ENCODE measurements at places on chromosomes 6 and 20.

DNA sequence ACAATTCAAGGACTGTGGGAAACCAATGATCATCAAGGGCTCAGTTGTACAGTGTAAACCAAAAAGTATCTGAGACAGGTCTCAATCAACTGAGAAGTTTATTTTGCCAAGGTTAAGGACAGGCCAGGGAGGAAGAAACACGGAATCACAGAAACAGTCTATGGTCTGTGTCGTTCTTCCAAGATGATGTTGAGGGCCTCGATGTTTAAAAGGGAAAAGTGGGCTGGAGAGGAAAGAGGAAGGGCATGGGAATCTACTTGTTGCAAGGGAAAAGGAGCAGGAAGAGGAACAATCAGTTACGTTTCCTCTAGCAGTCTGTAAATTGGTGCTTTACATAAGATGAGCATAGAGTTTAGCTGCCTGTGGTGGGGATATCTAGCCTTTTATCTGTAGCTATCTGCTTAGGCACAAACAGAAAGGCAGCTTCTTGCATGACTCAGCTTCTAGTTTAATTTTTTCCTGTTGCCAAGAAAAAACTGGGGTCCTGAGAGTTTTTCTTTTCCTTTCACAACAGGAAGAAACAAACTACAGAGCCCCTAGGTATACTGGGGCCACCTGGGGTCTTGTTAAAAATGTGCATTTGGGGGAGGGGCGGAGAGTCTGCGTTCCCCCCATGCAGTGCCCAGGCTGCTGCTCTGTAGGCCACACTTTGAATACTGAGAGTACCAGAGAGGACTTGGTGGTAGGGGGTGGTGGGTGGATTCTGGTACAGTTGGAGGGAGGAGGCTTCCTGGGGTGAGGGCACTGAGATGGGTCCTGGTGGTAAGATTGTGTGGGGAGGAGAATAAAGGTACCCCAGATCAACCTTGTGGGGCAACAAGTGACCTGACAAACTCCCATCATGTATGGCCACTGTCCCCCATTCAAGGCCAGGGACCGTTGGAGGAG lies 35.3 kb upstream of the EZR start:
- DNase-seq = peak; percentile 52

DNA sequence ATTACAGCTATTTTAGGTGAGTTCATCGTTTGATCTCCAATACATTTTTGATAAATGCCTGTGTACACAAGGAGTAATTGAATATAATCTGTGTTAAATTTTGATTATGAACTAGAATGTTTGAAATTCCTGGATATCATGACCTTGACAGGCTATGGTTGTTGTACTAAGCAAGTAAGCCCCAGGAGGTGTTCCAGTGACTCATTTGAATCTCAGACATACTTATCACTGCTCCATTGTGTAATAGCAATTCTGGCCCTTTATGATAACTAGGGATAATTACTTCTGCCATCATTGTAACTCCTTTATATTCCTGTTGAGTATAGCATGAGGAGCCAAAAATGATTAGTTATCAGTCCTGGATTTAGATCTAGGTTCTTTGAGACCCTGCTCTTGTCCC lies 1424.6 kb upstream of the ADGRB3 start:
- peak; percentile 13 for DNase-seq

- no peak for DNase-seq
Observed at GRCh38 chr20:5393218-5393870, 76.6 kb upstream of the PROKR2 start.

- DNase-seq = peak; percentile 19
Observed at GRCh38 chr6:117555882-117556498, 46.3 kb downstream of the GOPC start.

DNA sequence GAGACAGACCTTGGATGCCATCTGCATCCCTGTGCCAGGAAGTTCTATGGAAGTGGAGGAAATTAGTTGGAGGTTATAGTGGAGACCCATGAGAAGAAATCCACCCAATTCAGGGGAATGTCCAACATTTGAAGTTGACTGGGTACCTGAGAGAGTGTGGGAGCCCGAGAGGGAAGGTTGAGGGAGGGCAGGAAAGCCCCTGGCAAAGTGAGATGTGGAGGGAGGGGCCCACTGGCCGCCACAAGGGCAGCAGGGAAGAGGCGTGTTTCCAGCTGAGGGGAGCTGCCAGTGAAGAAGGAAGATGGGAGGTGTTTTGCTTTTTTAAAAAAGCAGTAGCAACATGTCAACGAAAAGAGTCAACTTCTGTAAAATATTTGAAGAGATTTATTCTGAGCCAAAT lies 16.3 kb upstream of the SERPINB9 start:
- DNase-seq = no peak

GRCh38 chr6:110646419-110646698 lies 168.9 kb downstream of the CDK19 start:
- DNase-seq = no peak

- DNase-seq = peak; percentile 39
Observed at GRCh38 chr6:109595998-109596397, 95.0 kb downstream of the AK9 start.

GRCh38 chr6:150196942-150197745 lies 54.3 kb downstream of the PPP1R14C start:
- peak; percentile 60 for DNase-seq

- DNase-seq = no peak
Observed at GRCh38 chr6:2881423-2881822, 21.7 kb downstream of the SERPINB9 start.

- DNase-seq = no peak
Observed at GRCh38 chr6:23823421-23823820, 302.6 kb upstream of the NRSN1 start.

- DNase-seq = no peak
Observed at GRCh38 chr6:99711925-99712324, 105.3 kb downstream of the PRDM13 start.

GRCh38 chr6:90328004-90328403 lies 31.4 kb upstream of the BACH2 start:
- peak; percentile 79 for DNase-seq

DNA sequence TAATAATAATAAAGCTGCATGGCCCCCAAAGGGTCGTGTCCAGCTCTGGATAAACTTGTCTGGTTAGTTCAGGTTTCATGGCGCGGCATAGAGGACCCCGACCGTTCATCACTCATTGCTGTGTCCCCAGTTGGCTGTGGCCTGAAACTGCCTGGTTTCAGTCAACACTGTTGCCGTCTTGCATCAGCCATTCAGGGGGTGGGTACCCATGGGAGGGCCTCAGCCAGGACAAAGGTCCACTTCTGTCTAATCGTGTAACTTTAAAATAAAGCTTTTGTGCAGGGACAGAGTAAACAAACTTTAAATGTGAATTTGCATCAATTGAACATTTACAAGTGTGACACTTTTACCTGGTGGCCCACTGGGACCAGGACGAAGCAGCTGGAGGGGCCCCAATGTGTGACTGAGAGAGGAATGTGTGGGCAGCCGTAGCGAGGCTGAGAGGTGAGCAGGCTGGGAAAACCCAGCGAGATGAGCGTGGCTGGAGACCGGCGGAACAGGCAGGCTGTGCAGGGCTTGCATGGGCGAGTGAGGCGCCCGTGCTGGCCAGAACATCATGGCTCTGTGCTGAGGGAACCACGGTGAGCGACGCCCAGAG lies 22.3 kb upstream of the UNC93A start:
- DNase-seq = no peak

DNA sequence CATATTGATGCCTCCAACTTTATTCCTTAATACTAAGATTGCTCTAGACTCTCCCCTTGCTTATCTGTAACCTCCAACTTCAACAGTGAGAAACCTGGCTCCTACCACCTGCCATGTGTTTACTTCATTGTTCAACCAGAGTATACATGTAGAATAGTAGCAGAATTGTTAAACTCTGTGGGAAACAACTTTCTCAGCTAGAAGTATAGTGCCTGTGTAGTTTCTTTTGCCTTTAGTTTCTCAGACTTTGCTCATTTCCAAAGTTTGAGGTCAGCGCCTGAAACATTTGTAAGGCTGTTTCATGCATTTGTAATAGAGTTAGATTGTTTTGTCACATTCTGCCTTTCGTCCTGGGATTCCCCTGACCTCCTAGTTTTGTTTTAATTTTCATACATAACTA lies 34.9 kb upstream of the HECA start:
- DNase-seq = no peak

DNA sequence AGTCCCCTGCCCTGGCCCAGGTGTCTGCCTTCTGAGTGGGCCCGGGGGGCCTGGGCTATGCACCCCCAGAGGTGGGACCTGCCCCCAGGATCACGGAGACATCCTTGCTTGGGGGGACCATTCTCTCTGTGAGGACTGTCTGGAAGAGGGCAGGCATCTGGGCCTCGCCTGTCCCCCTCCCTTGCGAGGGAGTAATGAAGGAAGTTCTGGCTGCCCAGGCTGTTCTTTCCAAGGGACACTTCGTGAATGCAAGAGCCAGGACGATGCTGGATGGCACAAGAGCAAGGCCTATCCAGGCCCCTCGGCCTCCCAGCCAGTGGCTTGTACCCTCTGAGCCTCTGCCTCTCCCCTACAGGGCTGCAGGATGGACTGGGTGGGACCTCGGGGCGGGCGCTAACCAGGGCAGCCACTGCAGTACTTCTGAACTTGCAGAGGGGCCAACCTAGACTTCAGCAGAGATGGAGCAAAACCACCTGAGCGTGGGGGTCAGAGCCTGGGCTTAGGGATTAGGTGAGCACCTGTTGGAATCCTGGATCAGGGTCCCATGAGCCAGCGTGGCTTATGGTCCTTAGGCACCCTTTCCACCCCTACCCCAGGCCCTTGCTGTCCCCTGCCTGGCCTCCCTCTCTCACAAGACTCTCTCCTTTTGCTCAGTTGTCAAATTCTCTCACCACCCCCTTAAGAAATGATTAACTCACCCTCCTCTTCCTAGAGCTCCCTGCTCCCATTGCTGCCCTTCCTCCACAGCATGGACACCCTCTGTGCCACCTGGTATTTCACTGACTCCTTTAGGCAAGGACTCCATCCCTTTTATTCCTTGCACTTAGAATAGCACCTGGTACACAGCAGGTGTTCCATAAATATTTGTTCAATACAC lies 53.2 kb downstream of the CTCFL start:
- DNase-seq = no peak

DNA sequence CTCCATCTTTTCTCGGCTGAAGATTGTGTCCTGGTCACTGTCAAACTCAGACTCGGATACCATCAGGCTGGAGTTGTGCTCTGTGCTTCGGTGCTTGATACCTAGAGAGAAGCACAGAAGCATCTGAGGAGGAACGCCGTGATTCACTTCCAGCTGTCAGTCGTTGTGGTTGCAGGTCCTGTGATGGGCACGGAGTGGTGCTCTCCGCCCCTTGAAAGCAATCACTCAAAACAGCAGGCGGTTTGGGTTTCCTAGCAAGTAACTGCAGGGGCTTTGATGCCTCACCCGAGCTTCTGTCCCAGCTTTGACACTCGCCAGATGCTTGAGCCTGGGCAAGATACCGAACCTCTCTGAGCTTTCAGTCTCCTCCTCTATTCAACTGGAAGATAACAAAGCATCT lies 52.5 kb downstream of the ALDH5A1 start:
- DNase-seq = peak; percentile 7

DNA sequence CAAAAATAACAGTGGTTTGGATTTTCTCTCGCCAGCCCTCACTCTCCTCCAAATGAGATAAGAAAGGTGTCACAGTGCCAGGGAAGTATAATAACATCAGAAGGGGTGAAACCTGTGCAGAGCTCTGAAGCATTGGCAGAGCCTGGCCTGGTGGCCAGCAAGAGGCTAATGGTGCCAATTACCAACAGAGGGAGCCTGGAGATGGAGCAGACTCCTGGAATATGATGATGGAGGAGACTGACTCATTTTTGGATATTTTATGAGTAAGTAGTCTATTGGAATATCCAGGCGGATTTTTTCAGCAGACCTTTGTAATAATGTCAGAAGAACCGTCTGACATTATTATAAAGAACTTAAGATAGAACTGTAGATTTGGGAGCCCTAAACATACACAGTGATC lies 442.6 kb upstream of the MARCKS start:
- peak; percentile 65 for DNase-seq

DNA sequence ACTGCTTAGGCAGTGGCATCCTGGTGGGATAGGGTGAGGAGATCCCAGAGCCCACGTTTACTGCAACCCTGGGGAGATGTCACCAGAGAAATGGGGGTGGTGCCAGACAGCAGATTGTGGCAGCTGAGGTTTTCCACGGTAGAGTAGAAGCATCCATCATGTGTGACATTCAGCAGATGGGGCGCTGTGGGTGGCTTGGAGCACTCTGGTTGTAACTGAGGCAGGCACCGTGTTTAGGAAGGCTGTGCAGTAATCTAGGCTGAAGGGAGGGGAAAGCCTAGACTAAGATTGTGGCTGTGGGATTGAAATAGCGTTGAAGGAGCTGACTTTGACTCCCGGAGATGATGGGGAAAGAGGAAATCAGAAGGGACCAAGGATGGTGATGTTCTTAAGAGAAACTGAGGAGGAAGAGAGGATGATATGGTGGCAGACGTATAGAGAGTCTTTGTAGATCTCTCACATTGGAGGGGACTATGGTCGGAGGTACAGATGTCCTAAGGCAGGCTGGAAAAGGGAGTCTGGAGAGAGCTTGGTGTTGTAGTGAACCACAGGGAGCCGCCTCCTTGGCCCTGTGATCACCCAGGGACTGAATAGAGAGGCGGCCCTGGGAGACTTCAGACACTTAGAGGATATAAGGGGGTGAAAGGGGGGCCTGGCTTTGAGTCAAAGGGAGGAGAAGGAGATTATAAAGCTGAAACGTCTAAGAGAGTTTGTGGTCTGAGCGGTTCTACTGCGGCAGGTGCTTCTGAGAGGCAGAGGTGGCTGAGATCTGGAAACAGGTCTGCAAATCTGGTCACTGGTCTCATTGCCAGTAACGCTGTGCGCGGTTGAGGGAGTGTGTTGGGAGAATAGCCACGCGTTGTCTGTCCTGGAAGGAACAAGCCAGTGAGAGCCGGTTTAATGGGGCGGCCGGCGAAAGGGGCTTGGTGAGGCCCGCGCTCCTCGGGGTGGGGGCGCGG lies 792 bp upstream of the MICA start:
- no peak for DNase-seq

GRCh38 chr6:25137916-25138232 lies 141.3 kb upstream of the CARMIL1 start:
- no peak for DNase-seq

DNA sequence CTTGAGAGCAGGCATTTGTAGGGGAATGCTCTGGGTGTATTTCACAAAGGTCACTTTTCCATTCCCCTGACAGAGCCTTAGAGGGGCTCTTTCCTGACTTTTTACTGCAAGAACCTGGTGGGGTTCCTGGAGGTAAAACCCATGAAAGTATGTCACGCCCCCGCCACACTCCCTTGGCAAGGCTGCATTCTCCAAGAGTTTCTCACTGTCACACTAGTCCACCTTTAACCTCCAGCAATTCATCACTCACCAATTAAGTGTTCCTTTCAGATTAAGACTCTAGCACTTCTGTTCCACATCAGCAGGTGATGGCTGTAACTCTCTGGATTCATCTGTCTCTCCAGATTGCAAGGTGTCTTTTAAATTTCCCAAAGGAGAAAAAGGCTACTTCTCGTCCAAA lies 32.7 kb upstream of the NKX2-4 start:
- DNase-seq = peak; percentile 86

- peak; percentile 37 for DNase-seq
Observed at GRCh38 chr6:36033935-36034334, 6.3 kb downstream of the MAPK14 start.

GRCh38 chr6:100152201-100152600 lies 158.2 kb upstream of the MCHR2 start:
- no peak for DNase-seq

- DNase-seq = no peak
Observed at GRCh38 chr6:98833057-98833306, 1.4 kb upstream of the POU3F2 start.

GRCh38 chr6:137661601-137662000 lies 167.4 kb upstream of the OLIG3 start:
- DNase-seq = no peak

- DNase-seq = no peak
Observed at GRCh38 chr6:33595001-33595846, 15.1 kb upstream of the BAK1 start.
